ENCODE measurements at places on chromosomes 6 and 20.

- DNase-seq = no peak
These were observed 4.2 kb upstream of the PPP1R14C start for GRCh38 chr6:150138638-150139037.

DNA sequence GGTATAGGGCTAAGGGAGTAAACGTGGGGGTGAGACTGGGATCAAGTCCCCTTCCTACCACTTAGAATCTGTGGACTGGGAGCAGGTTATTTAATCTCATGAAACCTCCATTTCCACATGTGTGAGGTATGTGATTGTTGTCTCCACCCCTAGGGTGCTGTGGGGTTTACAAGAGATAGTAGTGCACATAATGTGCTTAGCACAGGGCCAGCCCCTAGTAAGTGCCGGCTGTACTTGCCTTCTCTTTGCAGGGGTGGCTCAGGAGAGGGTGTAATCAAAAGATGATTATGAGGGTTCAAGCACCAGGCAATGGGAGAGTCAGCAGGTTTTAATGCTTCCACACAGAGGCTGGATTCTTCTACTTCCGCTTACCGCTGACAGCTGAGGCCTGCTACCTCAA lies 6.9 kb downstream of the NT5E start:
- DNase-seq = no peak

- DNase-seq = no peak
These were observed 1.8 kb upstream of the UBR2 start for GRCh38 chr6:42561986-42562385.

DNA sequence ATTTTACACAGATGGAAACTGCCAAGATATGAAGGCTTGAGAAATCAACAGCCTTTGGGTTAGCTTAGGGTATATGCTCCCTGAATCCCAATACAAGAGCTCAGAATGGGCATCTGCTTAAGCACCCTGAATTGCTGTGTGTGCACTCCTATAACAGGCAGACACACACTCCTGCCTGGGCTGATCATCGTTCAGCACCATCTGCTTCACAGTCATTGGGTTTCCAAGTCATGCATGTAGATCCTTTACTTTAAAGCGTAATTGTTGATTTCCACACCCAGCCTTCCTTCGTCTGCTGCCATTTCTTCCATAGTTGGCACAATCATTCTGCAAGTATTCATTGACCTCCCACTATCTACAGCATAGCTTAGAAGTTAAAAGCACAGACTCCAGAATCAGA lies 263.5 kb downstream of the CBLN4 start:
- DNase-seq = no peak

GRCh38 chr6:146542881-146543210 lies 787 bp upstream of the RAB32 start:
- no peak for DNase-seq

- DNase-seq = no peak
These were observed 2.7 kb upstream of the CD24 start for GRCh38 chr6:106977246-106977645.

DNA sequence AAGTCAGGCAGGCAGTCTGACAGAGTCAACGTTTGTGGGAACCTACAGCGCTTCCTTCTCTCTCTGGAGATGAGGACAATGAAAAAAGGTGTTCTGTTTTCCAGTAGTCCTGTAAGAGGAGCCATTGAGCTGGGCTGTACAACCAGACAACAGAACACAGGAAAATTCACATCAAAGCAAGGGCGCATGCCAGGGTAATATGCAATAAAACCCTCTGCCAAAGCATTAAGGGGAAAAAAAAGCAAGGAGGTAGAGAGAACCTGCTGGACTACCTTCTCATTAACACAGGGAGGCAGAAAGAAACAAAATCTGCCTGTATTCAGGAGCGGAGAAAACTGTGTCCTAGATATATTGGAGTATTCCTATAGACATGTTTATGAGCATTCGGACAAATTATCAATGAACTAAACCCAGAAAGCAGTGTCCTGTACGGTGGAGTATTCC lies 1.3 kb downstream of the RNF24 start:
- DNase-seq = peak; percentile 21

DNA sequence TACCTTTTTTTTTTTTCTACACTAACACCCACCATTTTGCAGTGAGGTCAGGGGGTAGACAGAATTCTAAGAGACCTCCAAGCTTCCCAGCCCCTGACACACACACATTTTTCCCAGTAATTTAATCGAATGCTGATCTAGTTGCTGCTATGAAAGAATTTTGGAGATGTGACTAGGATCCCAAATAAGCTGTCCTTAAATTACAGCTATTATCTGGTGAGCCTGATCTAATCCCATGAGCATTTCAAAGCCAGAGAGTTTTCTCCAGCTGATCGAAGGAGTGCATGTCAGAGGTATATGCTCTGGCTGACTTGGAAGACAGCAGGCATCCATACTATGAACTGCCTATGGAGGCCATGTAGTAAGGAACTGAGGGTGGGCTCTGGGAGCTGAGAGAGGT lies 503.8 kb upstream of the MARCKS start:
- DNase-seq = no peak

GRCh38 chr20:61605283-61605682 lies 353.2 kb downstream of the CDH4 start:
- no peak for DNase-seq

- DNase-seq = no peak
These were observed 36.1 kb downstream of the TCP11 start for GRCh38 chr6:35105078-35105477.

DNA sequence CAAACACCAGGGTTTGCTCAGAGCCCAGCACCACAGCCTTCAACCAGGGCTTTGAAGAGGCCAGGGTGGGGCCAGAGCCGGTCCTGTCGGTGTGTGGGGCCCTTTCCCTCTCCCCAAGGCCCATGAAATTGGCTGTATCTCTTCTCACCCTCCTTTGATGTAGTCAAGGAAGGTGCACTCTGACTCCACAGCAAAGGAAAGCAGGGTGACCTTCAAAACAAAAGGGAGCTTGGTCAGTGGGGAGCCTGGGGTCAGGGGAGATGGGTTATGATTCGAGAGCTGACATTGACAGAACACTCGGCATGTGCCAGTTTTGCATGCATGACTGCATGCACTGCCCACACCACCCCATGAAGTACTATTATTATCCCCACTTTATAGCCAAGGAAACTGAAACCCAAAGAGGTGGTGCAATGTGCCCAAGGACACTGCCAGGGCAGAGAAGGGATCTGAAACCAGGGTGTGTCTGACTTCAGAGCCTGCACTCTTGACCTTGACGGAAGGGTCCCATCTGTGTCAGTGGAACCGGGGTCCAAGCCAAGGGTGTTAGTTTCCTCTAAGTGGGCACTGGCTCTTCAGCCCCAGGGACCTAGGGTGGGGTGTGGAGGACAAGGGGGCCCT lies 55.4 kb downstream of the RAB44 start:
- DNase-seq = no peak

GRCh38 chr20:41176711-41177552 lies 39.6 kb downstream of the PLCG1 start:
- no peak for DNase-seq

DNA sequence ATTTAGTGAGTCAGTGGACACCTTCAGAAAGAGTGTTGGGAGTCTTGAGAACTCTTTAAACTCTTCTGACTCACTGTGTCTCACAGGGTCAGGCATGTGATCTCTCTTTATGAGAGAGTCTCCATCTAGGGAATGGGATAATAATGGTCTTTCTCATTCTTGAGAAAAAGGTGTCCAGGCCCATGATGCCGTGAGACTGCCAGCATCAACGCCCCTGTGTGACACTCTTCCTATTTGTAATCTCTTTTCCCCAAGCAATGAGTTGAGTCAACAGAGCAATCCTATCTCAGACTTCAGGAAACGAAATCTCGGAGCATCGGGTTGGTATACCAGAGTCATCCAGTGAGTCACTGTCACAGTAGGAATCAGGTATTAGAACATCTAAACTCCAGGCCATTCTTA lies 82.3 kb upstream of the BMP2 start:
- no peak for DNase-seq

DNA sequence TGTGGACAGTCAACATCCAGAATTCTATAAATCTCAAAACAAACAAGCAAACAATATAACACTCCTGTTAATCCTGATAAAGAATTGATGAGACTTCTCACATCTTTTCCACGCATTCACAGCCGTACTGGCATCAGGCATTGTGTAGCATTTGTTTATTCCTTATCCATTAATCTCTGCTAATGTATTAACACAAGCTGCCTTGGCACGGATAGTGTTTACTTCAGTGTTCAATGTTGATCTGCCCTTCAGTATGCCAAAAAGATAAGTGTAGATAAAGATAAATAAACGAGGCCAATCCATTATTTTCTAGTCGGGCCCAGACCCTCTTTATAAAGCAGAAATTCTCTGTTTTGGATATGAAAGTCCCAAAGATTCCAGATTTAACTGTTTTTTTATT lies 16.1 kb downstream of the UFL1 start:
- no peak for DNase-seq

GRCh38 chr6:34583461-34583860 lies 27.3 kb upstream of the SPDEF start:
- peak; percentile 9 for DNase-seq

DNA sequence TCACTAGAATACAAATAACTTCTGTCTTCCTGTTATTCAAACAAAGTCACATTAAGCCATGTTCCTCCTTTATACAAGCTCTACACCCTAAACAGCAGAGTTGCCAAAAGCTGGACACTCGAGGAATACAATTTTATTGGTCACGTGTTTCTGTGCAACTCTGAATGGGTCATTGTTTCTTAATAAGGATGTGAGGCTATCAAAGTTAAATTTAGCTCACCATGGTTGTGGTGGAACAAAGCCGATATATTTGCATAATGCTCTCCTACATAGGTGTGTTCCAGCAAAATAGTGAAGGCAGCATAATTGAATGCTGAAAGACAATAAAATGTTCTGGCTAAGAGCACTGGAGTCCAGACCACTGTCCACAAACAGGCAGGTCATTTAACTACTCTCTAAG lies 36.9 kb upstream of the CD2AP start:
- DNase-seq = no peak

GRCh38 chr20:61573415-61574305 lies 321.6 kb downstream of the CDH4 start:
- no peak for DNase-seq

DNA sequence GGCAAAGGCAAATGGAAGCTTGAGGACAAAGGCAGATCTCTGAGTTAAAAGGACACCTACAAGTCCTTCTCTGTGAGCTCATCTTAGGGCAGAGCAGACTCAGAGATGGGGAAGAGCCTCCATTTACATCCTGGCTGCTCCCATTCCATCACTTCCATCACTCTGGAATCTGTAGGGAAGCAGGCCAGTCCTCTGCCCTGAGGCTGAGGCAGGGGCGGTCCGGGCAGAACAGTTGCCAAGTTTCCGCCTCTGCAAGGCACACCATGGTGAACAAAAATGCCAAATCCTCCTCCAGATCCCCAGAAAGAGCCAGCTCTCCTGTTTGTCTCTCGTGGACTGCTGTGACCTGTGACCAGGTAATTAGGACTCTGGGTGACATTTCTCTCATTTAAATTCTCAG lies 209.6 kb upstream of the SSTR4 start:
- no peak for DNase-seq

- DNase-seq = no peak
These were observed 18.2 kb upstream of the RBL1 start for GRCh38 chr20:37114012-37114411.

Measured in activated CD4-positive, alpha-beta T cell treated with anti-CD3 and anti-CD28 coated beads for 48 hours (primary cell).